HAP-1 (cell line): ENCODE measurements at places on chromosomes 12 and 14.

DNA sequence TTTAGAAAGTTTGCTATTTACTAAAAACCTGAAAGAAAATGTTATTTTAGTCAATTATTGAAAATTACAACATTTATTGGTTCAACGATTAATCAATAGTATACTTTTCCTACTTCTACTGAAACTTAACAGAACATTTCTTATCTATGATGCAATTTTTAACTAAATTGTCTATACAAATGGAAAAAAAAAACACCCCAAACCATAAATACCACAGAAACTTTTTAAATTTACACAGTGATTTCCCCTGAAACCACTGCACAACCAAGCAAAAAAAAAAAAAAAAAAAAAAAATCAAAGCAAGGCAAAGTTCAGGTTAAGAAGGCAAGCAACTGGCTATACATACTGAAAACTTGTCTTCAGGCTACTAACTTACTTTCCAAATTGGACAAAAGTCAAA is 71.9 kb upstream of the POC1B start:
- no peak for DNase-seq

- DNase-seq, result no peak
These were observed 94.5 kb downstream of the PLXNC1 start for GRCh38 chr12:94242901-94243300.

DNA sequence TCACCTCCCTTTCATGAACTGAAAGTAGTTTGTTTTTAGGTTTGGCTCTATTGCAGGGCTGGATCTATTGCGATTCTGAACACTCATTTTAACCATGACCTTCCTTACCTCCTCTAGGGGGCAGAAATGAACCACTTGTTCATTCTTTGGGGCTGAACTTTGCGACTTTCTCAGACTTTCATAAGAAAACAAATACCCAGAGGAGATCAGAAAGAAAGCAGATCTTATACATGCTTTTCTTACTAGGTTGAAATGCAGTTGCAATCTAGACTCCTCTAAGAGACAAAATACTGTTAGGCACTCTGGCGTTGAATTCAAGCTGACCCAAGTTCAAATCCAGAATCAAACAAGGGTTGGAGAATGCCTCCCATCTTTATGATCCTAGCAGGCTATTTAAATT is 32.6 kb upstream of the PLEKHG3 start:
- no peak for DNase-seq

DNA sequence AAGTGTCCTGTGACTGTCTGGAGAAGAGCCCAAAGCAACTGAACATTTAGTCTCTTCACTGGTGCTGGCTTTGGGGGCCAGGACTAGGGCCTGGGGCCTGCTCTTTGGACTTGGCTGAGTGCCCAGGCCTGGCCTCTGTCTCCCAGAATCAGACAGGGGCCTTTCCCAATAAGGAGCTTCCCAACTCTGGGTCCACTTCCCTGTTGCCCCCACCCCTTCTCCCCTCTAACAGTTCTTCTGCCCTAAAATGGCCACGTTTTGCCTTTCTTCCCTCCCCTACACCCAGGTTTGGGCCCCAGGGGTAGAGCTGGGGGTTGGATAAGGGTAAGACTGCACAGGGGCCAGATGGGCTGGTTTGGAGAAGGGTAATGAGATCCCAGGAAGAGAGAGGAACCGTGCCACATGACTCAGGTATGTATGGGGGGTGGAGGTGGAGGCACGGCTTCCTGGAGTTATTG is 10.0 kb upstream of the ITGA5 start:
- no peak for DNase-seq

GRCh38 chr14:83632375-83632774 is 1897.6 kb upstream of the FLRT2 start:
- no peak for DNase-seq

DNA sequence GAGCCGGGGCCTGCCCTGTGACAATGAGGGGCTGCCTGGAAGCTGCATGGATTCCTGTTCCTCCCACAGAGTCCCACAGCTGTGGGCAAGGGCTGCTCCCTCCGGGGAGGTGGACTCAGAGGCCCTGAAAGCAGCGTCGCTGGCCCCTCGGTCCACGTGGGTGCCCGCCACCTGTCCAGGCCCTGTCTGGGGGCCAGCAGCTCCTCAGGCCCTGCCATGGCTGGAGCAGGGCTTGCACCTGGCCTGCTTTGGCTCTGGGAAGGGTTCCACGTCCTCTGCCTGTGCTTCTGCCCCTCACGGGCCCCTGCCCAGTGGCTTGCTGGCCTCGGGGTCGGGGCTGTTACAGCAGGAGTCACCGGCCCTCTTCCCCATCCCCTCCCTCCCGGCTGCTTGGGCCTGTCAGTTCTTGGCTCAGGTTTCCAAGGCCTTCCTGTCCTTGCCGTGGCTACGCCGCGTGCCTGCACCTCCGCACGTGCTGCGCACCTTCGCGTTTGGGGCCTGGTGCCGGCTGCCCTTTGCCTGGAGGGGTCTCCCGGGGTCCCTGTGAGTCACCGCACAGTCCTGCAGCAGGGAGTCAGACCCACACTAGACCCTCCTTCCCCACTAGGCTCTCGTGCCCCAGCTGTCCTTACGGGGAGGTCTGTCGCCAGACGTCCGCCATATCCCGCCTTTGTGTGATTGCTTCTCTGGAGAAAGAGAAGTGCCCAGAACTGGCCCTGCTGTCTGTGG is 5.8 kb downstream of the FBRSL1 start:
- DNase-seq, result no peak

- DNase-seq, result no peak
These were observed 96.7 kb downstream of the NUBPL start for GRCh38 chr14:31657917-31658316.

GRCh38 chr14:59037086-59037485 is 151.4 kb upstream of the DAAM1 start:
- DNase-seq, result no peak

DNA sequence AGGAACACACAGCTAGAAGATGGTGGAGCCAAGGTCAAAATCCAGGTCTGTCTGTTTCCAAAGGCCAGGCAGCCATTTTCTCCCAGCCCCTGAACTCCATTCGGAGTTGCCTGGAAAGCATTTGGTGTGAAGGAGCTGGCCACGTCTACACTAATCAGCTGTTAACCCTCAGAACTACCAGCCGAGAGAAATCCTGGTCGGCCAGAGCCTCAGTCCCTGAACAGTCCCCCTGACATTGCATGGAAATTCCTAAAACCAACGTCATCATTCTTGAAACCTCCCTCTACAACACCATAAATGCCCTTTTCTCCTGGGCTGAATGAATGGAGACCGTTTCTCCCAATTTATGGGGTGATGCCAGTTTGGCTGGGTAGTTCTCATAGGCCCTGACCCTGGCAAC is 245.6 kb downstream of the SLC41A2 start:
- no peak for DNase-seq

GRCh38 chr14:50917449-50917848 is 26.8 kb downstream of the PYGL start:
- DNase-seq, result no peak

DNA sequence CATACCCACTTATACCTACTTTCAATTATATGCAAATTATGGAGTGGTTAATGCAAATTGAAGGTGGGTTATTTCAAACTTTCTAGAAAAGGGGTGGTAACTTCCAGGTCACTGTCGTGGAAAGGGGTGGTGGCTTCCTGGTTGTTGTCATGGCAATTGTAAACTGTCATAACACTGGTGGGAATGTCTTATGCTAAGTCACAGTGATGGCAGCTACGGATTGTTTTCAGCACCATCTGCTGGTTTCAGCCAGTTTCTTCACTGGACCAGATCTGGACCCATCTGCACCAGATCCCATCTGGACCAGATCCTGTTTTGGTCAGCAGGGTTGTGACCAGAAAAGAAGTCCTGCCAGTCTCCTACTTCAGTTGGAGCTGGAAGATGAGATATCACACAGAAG is 1469.3 kb downstream of the AACS start:
- DNase-seq, result no peak

DNA sequence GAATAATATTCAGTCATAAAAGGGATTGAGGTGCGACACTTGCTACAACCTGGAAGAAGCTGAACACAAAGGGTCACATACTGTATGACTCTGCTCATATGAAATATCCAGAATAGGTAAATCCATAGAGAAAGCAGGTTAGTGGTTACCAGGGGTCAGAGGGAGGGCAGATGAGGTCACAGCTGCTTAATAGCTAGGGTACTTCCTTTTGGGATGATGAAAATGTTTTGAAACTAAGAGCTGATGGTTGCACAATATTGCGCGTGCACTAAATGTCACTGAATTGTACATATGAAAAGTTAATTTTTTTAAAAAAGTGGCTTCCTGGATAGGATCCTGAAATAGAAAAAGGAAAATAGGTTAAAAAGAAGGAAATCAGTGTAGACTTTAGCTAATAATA is 23.8 kb downstream of the NEUROD4 start:
- DNase-seq, result no peak

DNA sequence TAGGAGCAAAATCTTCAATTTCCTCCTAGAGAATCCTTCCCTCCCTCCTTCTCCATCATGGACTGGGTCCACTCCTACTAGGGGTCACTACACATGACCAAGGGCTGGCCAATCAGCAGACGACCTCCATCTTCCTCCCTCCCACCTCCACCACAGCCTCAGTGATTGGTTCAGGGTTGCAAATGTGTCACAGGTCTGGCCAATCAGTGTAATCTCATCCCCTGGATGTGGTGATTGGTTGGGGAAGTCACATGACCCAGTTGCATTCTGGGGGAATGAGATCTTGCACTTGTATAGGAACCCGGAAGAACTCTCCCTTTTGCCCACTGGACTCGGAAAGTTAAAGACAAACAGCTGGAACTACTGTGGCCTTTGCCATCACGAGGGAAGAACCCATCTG is 169.2 kb downstream of the PIWIL1 start:
- no peak for DNase-seq

GRCh38 chr12:69821456-69822159 is 3.4 kb upstream of the MYRFL start:
- no peak for DNase-seq

- no peak for DNase-seq
These were observed 204.2 kb downstream of the EFCAB11 start for GRCh38 chr14:89750281-89750755.

DNA sequence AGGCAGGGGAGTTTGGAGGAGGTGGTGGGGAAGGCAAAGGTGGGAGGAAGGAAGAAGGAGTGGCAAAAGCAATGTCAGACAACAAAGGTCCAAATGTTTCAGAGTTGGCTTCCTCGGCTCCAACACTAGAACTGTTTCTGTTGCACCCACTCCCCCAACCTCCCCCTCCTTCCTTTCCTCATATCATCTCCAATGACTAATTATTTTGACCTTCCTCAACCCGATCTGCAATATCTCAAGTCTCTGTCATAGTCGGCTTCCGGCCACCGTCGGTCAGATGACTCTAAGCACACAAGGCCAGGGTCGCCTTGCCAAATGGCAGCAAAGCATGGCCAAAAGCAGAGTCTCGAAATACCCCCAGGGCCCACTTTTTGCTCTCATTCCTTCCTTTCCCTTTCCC is 637.0 kb upstream of the TBX3 start:
- no peak for DNase-seq

DNA sequence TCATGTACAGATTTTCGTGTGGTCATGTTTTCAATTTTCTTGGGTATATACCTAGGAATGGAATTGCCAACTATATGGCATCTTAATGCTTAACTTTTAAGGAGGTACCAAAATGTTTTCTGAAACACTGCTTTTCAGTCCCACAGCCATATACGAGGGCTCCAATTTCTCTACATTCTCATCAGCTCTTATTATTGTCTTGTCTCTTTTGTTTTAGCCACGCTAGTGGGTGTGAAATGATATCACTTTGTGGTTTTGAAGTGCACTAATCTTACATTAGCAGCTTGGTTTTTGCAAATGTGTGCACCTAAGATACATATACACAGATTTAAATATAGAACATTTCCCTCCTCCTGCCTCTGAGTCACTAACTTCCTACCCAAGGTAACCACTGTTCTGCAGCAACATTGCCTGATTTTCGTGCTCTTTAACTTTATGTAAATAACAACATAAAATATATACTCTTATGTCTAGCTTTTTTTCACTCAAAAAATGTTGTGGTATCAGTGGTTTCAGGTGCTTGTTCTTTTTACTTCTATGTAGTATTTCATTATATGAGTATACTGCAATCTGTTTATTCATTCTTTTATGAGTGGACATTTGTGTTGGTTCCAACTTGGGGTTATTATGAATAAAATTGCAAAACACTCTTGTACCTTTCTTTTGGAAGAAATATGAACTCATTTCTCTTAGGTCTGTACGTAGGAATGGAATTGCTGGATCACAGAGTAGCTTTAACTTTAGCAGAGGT is 73.1 kb downstream of the ZFP36L1 start:
- DNase-seq, result no peak

GRCh38 chr12:58041441-58041840 is 100.1 kb downstream of the ATP23 start:
- DNase-seq, result no peak

- no peak for DNase-seq
These were observed 32.5 kb downstream of the RGS6 start for GRCh38 chr14:71964716-71965115.

DNA sequence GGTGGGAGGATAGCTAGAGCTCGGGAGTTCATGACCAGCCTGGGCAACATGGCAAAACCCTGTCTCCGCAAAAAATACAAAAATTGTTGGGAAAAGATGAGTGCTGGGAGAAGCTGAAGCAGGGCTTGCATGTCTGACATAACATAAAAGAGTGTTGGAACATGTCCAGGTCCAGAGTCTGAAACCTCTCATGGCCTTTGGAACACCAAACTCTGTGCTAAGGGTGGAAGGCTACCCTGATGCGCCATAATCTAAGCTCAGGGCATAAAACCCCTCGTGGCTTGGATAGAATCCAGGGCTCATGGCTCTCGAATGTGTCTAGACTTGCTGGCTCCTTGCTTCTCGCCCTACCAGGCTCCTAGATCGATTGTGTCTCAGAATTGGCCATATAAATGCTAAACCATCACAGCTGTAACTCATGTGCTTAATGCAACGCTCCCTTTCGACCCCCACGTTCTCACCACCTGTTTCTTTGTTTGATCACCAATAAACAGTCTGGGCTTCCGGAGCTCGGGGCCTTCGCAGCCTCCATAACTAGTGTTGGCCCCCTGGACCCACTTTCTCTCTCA is 6.7 kb upstream of the CLEC7A start:
- DNase-seq, result peak; percentile 63

GRCh38 chr14:35399083-35399937 is 5.2 kb downstream of the NFKBIA start:
- no peak for DNase-seq

- peak; percentile 32 for DNase-seq
These were observed 4.0 kb downstream of the ATG101 start for GRCh38 chr12:52073531-52074381.

DNA sequence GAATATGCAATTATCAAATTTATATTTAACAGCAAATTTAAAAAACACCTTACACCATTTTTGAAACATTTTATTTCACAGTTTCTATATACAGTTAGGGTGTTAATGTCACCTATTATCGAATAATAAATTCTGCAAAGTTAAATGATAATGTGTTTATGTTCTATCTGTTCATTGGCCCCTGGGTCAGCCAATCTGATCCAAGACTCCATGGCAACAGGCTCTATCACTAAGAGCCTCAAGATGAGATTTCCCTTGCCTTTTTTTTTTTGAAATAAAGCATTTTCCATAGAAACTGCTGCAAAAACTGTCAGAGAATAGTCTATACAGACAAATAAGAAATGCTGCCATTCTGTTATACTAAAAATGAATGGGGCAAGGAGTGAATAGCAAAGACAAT is 83.2 kb upstream of the STAC3 start:
- no peak for DNase-seq

GRCh38 chr12:31325524-31325875 is 450 bp downstream of the SINHCAF start:
- DNase-seq, result no peak
